ENCODE measurements at places on chromosomes 12 and 14.

DNA sequence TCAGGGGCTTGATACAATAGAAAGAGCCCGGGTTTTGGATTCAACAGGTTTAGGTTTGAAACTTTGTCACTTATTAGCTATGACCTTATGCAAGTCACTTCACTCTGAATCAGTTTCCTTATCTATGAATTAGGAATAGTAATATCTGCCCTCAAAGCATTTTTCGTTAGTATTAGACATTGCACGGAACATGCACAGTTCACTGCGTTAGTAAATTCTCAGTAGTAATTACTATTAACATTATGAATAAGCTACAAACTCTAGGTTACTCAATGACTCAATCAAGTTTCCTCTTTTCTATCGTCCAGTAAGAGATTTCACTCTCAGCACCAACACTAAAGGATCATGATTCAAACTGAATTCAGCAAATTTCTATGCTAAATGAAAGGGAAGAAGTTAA lies 150.3 kb downstream of the CEP83 start:
- DNase-seq, result no peak

GRCh38 chr14:55071870-55072640 lies 20.6 kb downstream of the MAPK1IP1L start:
- DNase-seq, result peak; percentile 90

- DNase-seq, result no peak
These were observed 472.3 kb downstream of the GLT1D1 start for GRCh38 chr12:129325566-129325965.

GRCh38 chr12:2167231-2167630 lies 114.4 kb downstream of the CACNA1C start:
- no peak for DNase-seq

DNA sequence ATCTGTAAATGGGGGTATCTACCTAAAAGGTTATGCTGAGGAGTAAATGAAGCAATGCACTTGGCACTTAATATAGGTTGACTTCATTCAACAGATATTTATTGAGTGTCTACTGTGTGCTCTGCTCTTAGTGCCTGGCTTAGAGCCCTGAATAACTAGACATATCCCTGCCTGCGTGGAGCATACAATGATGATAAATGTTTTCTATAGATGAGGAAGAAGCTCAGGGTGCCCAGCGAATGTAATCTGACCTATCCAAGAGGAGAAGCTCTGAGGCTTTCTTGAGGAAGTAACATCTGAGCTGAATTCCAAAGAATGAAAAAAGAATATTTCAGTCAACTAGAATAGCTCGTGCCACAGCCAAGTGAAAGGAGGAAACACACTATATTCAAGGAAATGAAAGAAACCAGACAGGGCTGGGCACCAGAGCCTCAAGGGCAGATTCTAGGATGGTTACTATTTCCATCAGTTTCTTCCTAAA lies 17.9 kb upstream of the HIGD1C start:
- DNase-seq, result no peak

- no peak for DNase-seq
These were observed 15.6 kb upstream of the C14orf180 start for GRCh38 chr14:104563742-104564615.

- DNase-seq, result no peak
These were observed 95.4 kb downstream of the PTPRO start for GRCh38 chr12:15417691-15418090.

DNA sequence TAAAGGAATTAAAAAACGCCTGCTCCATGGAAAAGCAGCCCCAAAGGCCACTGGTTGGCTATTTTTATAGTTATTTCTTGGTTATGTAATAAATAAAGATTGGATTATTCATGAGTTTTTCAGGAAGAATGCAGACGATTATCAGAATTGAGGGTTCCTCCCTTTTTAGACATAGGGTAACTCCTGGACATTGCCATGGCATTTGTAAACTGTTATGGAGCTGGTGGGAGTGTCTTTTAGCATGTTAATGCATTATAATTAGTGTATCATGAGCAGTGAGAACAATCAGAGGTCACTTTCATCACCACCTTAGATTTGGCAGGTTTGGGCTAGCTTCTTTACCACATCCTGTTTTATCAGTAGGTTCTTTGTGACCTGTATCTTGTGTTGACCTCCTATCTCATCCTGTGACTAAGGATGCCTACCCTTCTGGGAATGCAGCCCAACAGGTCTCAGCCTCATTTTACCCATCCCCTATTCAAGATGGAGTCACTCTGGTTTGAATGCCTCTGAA lies 728.7 kb downstream of the GALC start:
- DNase-seq, result no peak

DNA sequence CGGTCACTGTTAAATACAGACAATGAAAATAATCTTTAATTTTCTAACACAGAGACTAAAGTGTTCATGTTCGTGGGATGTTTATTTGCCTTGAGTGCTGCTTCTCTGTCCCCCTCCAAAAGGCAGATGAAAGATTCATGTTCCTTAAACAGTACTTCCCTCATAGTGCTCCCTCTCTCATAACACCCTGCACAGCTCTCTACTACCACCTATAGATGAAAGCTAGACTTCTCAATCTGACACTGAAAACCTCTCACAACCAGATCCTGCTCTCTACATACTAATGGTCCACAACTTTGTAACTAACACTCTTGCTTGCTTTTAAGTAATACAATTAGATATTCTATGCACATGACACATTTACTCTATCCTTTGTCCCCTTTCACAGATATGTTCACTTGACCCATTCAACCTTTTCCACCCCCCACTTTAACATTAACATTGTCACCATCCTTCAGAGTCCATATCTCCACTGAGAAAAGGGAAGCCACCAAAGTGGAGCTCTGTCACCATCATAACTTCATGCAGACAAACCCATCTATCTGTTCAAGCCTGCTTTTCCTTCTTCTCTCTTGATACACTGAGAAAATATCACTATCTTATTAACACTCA lies 266.4 kb upstream of the USP15 start:
- DNase-seq, result no peak
